SJCRH30 (cell line): ENCODE measurements at places on chromosomes 7 and 10. TPM values are rescaled to one million over a fixed set of nuclear protein-coding genes. Genes with fewer than 3 reads are reported as not detected.
A peak's percentile ranks its signal among the peaks of the same experiment; 100 is the strongest.

DNA sequence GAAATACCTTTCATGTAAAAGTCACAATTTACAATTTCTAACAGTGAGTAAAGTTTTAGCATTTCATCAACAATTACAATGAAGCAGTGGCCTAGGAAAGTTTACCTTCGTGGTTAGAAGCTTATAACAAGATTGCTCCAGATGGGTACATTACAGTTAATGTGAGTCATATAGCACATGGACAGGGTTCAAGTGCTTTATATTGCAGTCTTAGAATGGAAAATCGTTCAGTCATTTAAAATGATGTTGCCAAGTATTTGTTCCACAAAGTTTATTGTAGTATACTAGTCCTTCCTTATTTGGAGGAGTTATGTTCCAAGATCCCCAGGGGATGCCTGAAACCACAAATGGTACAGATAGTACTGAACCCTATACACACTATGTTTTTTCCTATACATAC is 174.6 kb upstream of the TARP start:
- no peak for DNase-seq

- no peak for DNase-seq
These were observed 13.4 kb downstream of the ANKRD16 start for GRCh38 chr10:5876181-5876768.

Gene ARHGAP12
- total RNA-seq, result 45.7 and 47.2 TPM in 2 replicates

Gene ANKRD7
- total RNA-seq, result 0.86 and 0.93 TPM in 2 replicates

GRCh38 chr10:113180401-113181154 is 230.5 kb downstream of the TCF7L2 start:
- DNase-seq, result no peak

Gene NEUROD6
- total RNA-seq, result not detected in 2 replicates

DNA sequence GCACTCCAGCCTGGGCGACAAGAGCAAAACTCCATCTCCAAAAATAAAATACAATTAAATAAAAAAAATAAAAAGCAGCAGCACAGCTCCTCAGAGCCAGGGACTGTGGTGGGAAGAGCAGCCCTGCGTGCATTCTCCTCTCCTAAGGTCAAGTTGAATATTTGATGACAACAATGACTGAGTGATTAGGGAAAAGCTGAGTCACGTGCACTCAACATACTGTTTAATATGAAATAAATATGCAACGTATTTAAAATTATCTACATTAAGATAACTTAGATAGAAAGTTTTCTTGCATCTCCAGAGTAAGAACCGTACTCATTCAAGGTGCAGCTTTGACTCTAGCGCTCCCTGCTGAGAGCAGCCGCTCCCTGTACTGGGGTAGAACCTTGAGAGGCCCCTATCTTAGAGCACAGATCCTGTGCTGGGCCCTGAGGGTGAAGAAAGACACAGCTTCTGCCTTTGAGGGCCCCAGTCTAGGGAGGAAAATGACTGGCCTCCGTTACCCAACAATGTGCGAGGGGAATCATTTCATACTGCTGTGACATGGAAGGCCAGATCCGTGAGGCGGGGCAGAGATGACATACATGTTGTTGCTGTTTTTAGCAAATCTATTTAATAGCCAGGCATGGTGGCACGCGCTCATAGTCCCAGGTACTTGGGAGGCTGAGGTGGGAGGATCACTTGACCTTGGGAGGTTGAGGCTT is 81.1 kb downstream of the SVIL start:
- DNase-seq, result no peak

DNA sequence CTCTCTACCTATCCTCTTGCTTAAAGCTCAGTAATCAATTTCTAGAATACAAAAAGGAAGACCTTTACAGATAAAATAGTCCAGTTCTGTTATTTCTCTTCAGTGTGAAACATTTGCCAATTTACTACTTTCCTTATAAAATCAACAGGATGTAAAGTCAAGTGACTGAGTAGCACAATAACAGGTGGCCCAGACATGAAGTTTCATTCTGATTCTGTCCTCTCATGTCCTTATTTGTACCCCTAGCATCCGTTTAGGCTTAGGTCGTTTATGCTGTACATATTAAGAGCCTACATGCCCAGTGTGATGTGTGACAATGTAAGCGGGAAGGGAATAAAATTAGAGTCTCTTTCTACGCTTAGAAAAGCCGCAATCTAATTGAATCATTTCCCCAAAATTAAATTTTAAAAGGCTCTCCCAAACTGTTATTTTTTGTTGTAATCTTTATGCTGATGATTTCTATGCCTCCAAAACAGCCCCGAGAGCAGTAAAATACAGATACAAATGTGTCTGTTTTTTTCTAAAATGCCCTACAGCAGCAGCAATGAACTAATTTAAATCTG is 29.1 kb downstream of the EPC1 start:
- no peak for DNase-seq

Gene ABCB1
- total RNA-seq, result not detected in 2 replicates

- peak; percentile 60 for DNase-seq
These were observed 612.1 kb upstream of the FZD8 start for GRCh38 chr10:36254199-36254598.

- DNase-seq, result no peak
These were observed 24.1 kb downstream of the PAX2 start for GRCh38 chr10:100769481-100769880.

DNA sequence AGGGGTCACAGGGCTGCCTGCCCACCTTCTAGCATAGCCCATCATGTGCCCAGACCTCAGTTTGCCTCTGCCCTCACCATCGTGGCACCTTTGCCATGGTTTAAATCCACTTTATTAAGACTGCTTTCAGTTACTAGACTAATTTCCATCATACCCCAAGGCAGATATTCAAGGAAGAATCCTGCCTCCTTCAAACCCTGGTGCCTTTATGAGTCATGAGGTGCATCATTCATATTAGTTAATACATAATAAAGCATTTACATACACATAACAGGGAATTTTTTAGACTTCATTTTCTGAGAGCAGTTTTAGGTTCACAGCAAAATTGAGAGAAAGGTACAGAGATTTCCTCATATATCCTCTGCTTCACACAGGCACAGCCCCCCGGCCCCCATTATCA is 62.8 kb downstream of the CXCL12 start:
- DNase-seq, result no peak

- DNase-seq, result no peak
These were observed 37.2 kb downstream of the SEMA3E start for GRCh38 chr7:83611776-83612175.

Gene TMEM26
- total RNA-seq, result not detected in 2 replicates

DNA sequence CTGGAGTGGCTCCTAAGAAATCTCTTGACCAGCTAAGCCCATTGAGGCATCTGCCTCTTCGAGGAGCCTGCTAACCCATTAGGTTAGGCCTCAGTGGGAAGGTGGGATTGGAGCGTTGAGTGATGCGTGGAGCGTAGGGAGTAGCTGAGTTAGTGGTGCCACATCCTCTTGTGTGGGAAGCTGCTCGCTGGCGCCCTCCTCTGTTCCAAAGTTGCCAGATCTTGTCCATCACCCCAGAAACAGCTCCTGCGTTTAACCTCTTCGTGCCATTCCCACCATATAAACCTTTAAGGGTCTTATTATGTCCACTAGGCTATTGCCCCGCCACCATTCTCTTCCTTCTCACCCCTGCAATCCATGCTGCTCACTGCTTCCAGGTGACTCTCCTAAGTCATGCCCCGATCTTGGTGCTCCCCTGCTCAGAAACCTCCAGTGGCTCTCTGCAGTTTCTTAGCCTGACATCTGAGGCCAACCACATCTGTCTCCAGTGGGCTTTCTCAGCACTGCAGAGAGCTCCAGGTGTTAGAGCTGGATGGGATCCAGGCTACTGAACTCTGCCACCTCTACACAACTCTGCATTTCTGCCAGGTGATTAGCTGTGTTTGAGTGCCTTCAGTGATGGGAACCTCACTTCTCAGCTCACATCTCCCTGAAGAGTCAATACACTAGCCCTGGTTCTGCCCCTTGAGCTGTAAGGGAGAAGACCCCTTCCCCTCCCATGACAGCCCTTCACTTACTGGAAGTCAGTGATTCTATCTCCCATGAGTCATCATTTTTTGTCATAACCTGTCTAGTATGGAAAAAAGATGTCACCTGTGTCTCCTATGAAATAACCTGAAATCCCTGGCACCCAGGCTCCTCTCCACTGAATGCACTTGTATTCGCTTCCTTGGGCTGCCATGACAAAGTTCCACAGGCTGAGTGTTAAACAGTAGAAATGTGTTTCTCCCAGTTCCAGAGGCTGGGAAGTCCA is 65.0 kb upstream of the FGFR2 start:
- peak; percentile 81 for DNase-seq

Gene CALML3
- total RNA-seq, result not detected in 2 replicates

- no peak for DNase-seq
These were observed 22.7 kb downstream of the CUL1 start for GRCh38 chr7:148721390-148721789.

DNA sequence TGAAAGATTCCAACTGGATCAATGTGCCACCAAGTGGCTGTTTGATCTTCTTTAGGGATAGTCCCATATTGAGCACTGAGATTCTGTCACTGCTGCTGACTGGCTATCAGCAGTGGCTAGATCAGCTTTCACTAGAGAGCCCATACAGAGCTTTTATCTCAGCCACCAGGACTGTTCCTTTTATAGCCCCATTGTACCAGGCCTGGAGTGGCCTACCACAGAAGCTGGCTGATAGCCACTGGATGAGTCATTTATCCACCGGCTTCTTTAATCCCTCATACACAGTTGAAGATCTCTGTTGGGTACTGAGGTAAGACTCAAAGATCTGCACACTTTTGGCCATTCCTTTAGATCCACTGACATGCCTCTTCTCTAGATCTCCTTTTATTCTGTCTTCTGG is 1101.1 kb downstream of the SORCS3 start:
- peak; percentile 38 for DNase-seq

DNA sequence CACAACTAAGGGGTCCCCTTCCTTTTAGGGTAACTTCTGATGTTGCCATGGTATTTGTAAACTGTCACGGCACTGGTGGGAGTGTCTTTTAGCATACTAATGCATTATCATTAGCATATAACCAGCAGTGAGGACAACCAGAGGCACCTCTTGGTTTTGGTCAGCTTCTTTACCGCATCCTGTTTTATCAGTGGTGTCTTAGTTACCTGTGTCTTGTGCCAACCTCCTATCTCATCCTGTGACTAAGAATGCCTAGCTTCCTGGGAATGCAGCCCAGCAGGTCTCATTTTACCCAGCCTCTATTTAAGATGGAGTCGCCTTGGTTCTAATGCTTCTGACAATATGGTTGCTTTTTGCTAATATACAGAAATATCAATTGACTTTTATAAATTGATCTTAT is 54.9 kb downstream of the AHCYL2 start:
- DNase-seq, result no peak

Gene ARHGAP22
- total RNA-seq, result not detected in 2 replicates

GRCh38 chr7:75945297-75946168 is 30.6 kb downstream of the POR start:
- no peak for DNase-seq

GRCh38 chr7:132355048-132355447 is 221.2 kb downstream of the PLXNA4 start:
- no peak for DNase-seq

Gene TUBB8
- not detected in 2 replicates for total RNA-seq

Gene UTF1
- not detected in 2 replicates for total RNA-seq

GRCh38 chr7:129780257-129780973 is 168.9 kb downstream of the NRF1 start:
- DNase-seq, result peak; percentile 89

DNA sequence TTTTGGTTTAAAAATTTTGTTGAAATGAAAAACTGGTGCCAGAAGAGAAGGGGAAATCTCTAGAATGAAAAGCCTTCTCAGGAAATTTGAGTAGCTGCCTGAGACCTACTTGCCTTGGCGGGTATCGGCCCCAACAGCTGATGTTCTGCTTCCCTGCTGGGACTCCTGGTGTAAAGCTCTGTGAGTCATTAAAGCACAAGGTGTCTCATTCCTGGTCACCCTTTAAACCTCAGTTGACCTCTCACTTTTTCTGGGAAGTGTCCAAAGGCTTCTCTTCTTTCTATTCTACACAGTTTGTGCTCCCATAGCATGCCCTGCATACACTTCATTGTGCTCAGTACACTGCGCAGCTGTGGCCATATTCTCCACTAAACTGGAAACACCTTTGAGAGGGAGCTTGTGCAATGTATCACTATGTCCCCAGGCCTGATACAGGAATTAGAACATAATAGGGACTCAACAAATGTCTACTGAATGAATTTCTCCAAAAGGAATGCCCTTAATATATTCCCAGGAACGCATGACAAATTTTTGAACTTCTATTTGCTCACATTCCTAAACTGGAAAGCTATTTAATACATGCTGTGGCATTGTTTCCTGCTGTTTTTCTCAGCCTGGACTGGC is 303.9 kb downstream of the SDHAF3 start:
- DNase-seq, result peak; percentile 45

DNA sequence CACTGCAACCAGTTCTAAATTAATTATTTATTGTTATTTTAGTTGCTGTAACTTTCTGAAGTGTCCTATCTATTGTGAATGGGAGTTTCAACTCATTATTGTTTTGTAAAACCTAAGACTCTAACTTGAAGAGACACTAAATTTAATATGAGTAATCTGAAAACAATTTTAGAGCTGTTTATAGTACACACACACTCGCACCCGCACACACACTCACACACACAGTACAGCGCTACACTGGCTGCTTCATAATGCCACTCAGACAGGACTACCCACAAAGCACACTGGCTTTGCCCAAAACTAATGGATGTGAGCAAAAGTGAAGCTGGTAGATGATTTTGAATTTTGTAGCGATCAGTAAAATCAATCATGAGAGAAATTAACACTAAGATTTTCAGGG is 238.9 kb upstream of the ETV1 start:
- DNase-seq, result no peak

GRCh38 chr7:132030086-132030568 is 473.7 kb upstream of the PODXL start:
- DNase-seq, result no peak

DNA sequence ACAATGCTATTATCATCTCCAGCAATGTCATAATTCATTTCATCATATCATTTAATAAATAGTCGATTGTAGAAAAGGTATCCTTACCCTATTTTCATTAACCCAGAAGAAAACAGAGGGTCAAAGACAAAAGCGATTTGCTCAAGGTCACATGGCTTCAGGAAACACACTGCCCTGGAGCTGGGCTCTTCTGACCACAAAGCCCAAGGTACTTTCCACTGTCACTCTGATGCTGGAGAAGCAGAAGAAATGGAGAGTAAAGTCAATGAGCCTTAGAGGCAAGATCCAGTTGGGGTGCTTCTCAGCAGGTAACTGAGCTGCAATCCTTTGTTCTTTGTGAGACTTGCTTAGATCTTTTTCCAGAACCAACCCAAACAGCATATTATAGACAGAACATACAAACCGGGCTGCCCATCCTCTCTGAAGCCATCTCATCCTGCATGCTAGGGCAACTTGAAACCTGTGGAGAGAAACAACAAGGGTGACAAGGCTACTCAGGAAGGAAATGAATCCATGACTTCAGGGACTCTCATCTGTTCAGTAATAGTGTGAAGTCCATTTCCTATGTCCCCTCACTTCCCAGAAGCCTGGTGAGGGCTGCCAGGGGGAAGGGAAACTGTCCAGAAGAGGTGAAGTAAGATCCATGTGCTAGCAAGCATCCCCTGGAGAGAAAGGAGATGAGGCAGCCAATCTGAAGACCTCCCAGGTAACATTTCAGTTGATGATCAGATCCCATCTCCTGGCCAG is 148.6 kb upstream of the SVIL start:
- no peak for DNase-seq
